Stimulated activated CD8-positive, alpha-beta memory T cell treated with anti-CD3 and anti-CD28 coated beads, Interleukin-7, amount 100 ng/mL, for 24 hours (primary cell): ENCODE measurements at places on chromosomes 11 and 22.

DNA sequence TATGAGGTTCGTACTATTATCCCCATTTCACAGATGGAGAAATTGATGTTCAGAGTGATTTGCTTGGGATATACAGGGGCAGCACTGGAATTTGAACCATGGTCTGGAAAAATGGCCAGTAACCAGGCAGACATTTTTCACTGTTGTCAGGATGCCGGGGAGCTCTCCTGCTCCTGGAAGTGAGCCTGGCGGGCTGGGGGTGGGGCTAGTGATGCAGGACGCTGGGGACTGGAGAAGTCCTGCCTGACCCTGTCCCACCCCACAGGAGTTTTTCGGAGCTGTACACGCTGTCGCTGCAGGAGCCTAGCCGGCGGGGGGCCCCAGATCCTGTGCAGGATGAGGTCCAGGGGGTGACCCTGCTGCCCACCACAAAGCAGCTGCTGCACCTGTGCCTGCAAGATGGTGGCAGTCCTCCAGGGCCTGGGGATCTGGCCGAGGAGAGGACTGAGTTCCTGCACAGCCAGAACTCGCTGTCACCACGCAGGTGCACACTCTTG lies 11.1 kb downstream of the SIPA1 start:
- no peak for DNase-seq

- no peak for DNase-seq
These were observed 409.2 kb downstream of the TBC1D22A start for GRCh38 chr22:47171441-47172221.

DNA sequence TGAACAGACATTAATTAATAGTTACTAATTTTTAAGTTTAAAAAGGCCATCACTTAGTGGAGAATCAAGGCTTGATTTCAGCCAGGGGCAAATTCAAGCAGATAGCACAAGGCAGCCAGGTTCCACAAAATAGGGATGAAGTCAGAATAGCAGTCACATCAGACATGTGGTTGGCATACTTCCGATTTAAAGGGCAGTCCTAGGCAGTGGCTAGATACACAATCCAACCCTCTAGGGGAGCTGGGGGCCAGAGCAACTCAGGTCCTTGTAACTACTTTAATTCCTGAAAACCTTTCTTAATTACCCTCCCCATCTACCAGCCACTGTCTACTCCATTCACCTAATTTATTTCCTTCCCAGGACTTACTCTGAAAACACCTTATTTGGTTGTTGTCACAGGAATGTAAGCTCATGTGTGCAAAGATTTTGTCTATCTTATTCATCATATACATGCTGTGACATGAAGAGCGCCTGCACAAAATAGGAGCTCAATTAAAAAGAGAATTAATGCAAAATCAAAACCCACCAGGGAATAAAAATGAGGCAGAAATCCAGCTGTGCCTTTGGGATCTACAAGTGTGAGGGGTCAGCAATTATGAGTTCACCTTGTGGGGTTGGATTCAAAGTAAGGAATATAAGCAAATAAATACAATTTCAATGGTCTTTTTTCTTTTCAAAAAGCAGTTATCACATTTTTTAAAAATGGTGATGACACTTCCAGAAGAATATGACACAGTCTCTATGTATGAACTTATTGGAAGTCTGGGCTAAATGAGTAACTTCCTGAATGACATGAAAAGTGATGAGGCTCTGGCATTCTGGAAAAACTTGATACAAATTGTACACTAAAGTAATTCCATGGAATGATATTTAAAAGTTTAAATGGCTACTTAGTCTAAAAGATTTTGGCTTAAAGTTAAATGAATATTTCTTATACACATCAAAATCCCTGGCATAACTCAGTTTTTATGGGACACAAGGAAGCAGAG lies 53.8 kb downstream of the COPB1 start:
- no peak for DNase-seq

DNA sequence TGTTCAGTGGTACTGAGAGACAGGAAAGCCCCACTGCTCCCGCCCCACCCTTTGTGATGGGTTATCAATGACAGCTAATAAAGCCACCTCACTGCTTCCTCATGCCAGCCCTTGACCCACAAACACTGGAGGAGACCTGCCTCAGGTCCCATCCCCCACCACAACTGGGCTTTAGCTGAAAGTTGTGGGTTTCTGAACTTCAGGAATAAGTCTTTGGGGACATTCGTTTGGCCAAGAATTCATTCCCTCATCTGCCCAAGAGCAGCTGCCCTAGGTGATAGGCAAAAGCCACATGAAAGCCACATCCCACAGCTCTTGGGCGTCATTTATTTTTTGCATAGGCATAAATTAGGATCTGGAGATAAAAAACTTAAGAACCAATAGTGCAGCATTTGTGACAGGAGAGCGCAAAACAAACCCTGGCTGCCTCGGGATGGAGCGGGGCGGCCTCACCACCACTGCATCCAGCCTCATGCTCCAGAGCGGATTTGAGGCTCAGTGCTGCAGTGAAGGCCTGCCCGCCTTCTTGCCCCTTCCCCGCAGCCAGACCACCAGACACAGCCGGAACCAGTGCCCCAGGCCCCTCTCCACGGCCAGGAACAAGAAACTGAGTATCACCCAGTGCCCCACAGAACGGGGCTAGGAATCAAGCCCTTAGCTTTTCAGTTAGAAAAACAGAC lies 21.2 kb downstream of the SUN2 start:
- no peak for DNase-seq

DNA sequence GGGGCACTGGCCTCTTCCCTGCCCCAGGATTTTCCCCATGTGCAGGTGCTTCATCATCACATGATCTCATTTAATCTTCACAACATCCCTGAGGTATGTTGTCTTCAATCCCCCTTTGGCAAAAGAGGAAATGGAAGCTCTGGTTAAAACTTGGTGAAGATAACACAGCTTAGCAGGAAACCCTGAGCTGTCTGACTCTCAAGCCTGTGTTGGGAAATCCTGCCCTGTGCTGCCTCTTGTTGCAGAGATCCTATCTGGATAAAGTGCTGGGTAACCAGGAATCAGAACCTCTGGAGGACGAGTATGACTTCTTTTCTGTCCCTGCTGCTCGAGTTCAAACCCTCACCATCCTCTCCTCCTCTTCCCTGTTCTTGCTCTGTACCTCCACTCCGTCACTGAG lies 13.1 kb upstream of the E2F8 start:
- no peak for DNase-seq
